ENCODE measurements at places on chromosomes 6 and 20. TPM values are rescaled to one million over a fixed set of nuclear protein-coding genes. Genes with fewer than 3 reads are reported as not detected.

The STMND1 gene
- polyA plus RNA-seq, result not detected

The TEAD3 gene
- polyA plus RNA-seq, result 6.7 TPM

The PNPLA1 gene
- polyA plus RNA-seq, result 0.22 TPM

The SLC12A5 gene
- 7.5 TPM for polyA plus RNA-seq

The SLC22A7 gene
- not detected for polyA plus RNA-seq

The RPL7L1 gene
- 153 TPM for polyA plus RNA-seq

The OXT gene
- not detected for polyA plus RNA-seq

The TNF gene
- not detected for polyA plus RNA-seq

The INSM1 gene
- not detected for polyA plus RNA-seq

The MYL9 gene
- 0.65 TPM for polyA plus RNA-seq

The DXO gene
- polyA plus RNA-seq, result 31.9 TPM

The CMTR1 gene
- polyA plus RNA-seq, result 55.3 TPM

The CLIC5 gene
- polyA plus RNA-seq, result not detected

The GSTA3 gene
- not detected for polyA plus RNA-seq

The RWDD2A gene
- polyA plus RNA-seq, result 1.8 TPM

The OR12D3 gene
- polyA plus RNA-seq, result not detected

The RHAG gene
- polyA plus RNA-seq, result 359 TPM

The TMEM217 gene
- 2.8 TPM for polyA plus RNA-seq

Measured in K562 (cell line).